ENCODE measurements at places on chromosomes 2 and 18. TPM values are rescaled to one million over a fixed set of nuclear protein-coding genes. Genes with fewer than 3 reads are reported as not detected.

The NEU2 gene
- not detected for total RNA-seq

The CYS1 gene
- 0.14 TPM for total RNA-seq

The CNPPD1 gene
- total RNA-seq: 36.8 TPM

The GLI2 gene
- total RNA-seq: 14.0 TPM

The CIB4 gene
- not detected for total RNA-seq

The RRM2 gene
- total RNA-seq: 2.0 TPM

The GNLY gene
- total RNA-seq: not detected

The ALKAL2 gene
- not detected for total RNA-seq

The PSMA8 gene
- not detected for total RNA-seq

The TFPI gene
- total RNA-seq: 239 TPM

The CFAP65 gene
- total RNA-seq: not detected

The IHH gene
- total RNA-seq: under 0.01 TPM

The NOSTRIN gene
- total RNA-seq: under 0.01 TPM

The DSG4 gene
- total RNA-seq: not detected

The ALPP gene
- not detected for total RNA-seq

The RUFY4 gene
- total RNA-seq: not detected

The MAL gene
- total RNA-seq: not detected

The MC5R gene
- not detected for total RNA-seq

The COL4A3 gene
- under 0.01 TPM for total RNA-seq

The RND3 gene
- 269 TPM for total RNA-seq

The ANKRD62 gene
- total RNA-seq: not detected

The LINC00305 gene
- total RNA-seq: not detected

Data from placental pericyte (primary cell).